ENCODE measurements at places on chromosomes 2 and 18. TPM values are rescaled to one million over a fixed set of nuclear protein-coding genes. Genes with fewer than 3 reads are reported as not detected.

Gene TEX44
- total RNA-seq: not detected

Gene LCT
- total RNA-seq: 36.1 TPM

Gene FNDC4
- not detected for total RNA-seq

Gene CPLX4
- total RNA-seq: not detected

DNA sequence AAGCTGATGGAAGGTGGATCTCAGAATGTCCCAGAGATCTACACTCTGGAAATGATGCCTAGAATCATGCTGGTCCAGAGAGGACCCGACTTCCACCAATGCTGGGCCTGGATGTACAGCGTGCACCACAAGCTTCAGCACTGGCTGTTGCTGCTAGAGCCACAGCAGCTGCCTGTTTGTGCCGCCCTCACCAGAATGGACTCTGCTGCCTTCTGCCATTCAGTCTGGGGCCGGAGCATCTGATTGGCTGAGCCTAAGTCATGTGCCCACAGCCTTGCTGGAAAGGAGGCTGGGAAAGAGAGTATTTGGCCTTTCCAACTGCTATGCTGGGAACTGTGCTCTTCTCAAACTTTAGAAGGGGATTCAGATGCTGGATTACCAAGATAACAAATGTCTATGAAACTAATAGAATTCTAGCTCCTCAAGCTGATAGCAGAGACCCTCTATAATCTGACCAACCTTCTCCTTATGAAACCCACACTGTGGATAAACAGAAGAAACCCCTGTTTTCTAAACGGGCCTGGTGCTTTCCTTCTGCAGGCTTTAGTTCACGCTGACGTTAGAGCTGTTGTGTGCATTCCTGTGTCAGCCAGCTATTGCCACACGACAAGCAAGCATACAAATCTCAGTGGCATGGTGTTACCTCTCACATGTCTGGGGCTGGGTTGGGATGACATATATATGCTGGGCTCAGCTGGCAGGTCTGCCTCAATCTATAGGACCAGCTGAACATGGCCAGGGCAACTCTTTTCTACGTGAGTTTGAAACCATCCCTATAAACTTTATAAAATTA is 4.1 kb upstream of the LOXHD1 start:
- no peak for DNase-seq

- no peak for DNase-seq
These were observed 325.8 kb upstream of the POU3F3 start for GRCh38 chr2:104528101-104528500.

Measured in Peyer's patch (tissue), 4 donors.